ENCODE measurements at places on chromosomes 13 and 19. TPM values are rescaled to one million over a fixed set of nuclear protein-coding genes. Genes with fewer than 3 reads are reported as not detected.

DNA sequence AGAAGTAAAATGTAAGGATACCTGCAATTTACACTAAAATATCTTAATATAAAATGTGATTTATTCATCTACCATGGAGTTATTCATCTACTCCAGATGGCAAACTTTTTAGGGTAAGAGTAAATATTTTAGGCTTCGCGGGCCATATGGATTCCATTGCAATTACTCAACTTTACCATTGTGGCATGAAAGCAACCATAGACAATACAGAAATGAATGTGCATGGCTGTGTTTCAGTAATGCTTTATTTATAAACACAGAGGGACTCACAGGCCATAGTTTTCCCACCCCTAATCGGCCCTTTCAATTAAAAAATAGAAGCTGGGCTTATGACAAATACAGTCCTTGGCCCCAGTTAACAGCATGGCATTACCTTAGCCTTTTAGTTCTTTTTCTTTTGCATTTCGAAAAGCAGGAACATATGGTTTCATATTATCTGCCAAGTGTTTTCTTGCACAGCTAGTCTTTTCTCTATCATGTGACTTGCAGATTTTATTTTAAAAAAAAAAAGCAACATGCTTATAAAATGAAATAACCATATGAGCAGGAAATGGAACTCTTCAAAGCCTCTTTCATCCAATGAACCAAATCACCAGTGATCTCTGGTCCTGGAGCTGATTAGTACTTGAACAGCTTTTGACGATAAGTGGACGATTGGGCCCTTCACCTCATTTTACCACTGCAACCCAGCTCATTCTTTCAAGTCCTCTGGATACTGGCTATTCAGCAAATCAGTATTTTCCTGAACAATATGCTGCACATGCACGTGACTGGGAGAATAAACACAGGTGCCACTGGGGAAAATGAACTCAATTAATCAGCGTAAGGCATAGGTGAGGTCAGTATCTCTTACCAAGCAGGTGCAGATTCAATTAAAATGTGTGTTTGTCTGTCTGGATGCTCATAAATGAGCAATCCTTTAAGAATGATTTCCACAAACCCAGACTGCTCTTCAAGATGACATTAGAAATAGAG is 63.9 kb downstream of the LHFPL6 start:
- H3K27ac ChIP-seq = no peak overlapping the region
- H3K4me1 ChIP-seq = no peaks in the 10 kb centered on the region
- no peak for DNase-seq
- no peaks in the 10 kb centered on the region for H3K27me3 ChIP-seq
- no peaks in the 10 kb centered on the region for H3K36me3 ChIP-seq
- H3K4me3 ChIP-seq = no peak overlapping the region

DNA sequence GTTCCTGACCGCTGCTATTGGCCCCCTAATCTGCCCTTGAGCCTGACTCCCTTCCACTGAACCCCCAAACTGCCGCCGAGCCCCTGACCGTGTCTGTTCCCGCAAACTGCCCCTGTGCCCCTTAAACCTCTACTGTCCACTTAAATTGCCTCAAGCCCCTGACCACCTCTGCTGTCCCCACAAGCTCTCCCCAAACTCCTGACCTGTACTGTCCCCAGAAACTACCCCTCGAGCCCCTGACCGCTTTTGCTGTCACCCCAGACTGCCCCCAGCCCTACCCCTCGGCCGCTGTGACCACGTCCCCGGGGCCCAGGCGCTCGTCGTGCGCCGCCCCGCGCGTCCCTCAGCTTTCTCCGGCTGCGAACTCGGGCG is 382 bp downstream of the ZNF77 start:
- no peak for DNase-seq
- peaks cover 2% of the 10 kb centered on the region for H3K36me3 ChIP-seq
- no peaks in the 10 kb centered on the region for H3K27me3 ChIP-seq
- H3K4me3 ChIP-seq = peak overlapping the region; percentile 99
- H3K4me1 ChIP-seq = peaks cover 17% of the 10 kb centered on the region

DNA sequence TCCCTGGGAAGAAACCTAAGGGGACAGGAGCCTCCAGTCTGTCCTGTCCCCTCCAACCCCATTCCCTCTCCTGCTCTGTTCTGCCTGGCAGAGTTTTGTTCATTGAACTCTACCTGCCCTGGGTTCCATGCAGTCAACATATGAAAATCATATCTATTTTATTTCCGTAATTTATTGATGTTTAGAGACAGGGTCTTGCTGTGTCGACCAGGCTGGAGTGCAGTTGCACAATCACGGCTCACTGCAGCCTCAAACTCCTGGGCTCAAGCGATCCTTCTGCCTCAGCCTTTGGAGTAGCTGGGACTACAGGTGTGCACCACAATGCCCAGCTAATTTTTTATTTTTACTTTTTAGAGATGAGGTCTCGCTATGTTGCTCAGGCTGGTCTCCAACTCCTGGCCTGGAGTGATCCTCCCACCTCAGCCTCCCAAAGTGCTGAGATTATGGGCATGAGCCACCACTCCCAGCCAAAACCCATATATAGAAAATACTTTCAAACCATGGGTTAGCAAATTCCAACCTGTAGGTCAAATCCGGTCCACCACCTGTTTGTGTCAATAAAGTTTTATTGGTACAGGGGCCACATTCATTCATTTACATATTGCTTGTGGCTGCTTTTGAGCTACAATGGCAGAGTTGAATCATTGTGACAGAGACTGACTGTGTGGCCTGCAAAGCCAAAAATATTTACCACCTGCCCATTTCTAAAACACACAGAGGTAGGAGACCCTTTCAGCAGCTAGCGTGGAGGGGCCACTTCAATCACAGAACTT is 39.3 kb downstream of the FBN3 start:
- H3K27ac ChIP-seq = no peak overlapping the region
- H3K4me1 ChIP-seq = no peaks in the 10 kb centered on the region
- no peaks in the 10 kb centered on the region for H3K36me3 ChIP-seq
- H3K27me3 ChIP-seq = peaks cover 2% of the 10 kb centered on the region
- DNase-seq = no peak
- H3K4me3 ChIP-seq = no peak overlapping the region

ATP11A gene
- total RNA-seq = 50.7 TPM

LHB gene
- not detected for total RNA-seq

C19orf38 gene
- total RNA-seq = 6.2 TPM

ODAD3 gene
- total RNA-seq = not detected

C1QTNF9B gene
- total RNA-seq = not detected

Data from natural killer cell (primary cell).